Renal cortical epithelial cell (primary cell): ENCODE measurements at places on chromosomes 4 and X. TPM values are rescaled to one million over a fixed set of nuclear protein-coding genes. Genes with fewer than 3 reads are reported as not detected.

Gene POF1B
- 1.3 and 3.1 TPM in 2 replicates for total RNA-seq

Gene CFAP99
- 0.30 TPM in 1 of 2 replicates, not detected in the other for total RNA-seq

Gene CHRDL1
- total RNA-seq, result 36.6 and 39.8 TPM in 2 replicates

Gene IL15
- 9.0 and 20.1 TPM in 2 replicates for total RNA-seq

Gene NDNF
- total RNA-seq, result not detected in 2 replicates

Gene STBD1
- 10.6 and 11.6 TPM in 2 replicates for total RNA-seq

Gene ARX
- total RNA-seq, result not detected in 2 replicates

Gene WDFY3
- total RNA-seq, result 42.9 and 196 TPM in 2 replicates
